Activated T-cell treated with anti-CD3 and anti-CD28 coated beads for 4 hours (primary cell): ENCODE measurements at places on chromosomes 4 and X.

- no peak for DNase-seq
Observed at GRCh38 chrX:55715847-55716246, 1.7 kb upstream of the RRAGB start.

GRCh38 chrX:153828723-153829548 lies 1.4 kb downstream of the PDZD4 start:
- DNase-seq = no peak

DNA sequence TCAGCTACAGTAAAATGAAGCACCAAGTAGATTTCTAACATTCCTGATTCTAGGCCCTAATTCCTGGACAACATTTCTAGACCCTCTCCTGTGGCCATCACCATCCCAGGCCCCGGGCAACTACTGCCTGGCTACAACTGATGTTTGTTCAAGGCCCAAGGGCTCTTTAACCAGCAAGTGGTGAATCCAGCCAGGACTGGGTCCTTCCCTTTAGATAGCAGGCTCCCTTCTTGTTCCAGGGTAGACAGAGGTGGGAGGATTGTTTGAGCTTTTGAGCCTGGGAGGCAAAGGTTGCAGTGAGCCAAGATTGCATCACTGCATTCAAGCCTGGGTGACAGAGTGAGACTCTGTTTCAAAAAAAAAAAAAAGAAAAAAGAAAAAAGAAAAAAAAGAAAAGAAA lies 12.7 kb upstream of the AADAT start:
- DNase-seq = no peak

- no peak for DNase-seq
Observed at GRCh38 chr4:180363815-180364214, 1879.4 kb upstream of the TENM3 start.

DNA sequence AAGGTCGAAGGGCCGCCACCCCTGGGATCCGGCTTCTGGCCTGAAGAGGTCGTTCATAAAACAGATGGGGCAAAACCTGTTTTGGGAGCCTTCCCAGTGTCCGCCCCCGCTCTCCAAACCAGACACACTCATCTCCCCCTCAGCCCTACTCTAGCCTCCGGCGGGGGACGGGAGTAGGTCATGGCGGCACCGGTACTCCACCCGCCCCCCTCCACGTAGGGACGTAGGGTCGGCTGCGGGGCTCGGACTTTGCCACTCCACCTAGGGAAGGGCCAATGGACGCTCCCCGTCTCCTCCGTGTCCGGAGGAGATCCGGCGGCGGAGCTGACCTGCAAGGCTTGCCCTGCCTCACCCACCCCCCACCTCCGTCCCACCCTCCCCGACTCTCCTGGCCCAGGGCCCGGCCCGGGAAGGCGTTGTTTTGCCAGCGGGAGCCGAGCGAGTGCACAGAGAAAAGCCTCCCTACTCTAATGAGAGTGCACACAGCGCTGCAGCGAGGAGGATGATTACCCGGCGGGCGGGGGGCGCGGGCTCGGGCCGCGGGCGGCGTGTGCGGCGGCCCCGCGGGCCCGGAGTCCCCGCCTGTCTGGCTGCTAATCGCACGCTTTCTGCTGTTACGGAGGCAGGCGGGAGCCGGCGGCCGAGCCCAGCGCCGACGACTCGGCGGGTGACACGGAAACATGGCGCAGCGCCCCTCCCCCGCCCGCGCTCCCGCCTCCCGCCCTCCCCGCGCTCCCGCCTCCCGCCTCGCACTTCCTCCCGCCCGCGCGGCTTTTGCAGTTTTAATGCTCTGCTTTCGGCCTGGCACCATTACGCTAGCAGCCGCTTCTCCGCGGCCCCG lies 8.3 kb upstream of the BCOR start:
- DNase-seq = no peak

DNA sequence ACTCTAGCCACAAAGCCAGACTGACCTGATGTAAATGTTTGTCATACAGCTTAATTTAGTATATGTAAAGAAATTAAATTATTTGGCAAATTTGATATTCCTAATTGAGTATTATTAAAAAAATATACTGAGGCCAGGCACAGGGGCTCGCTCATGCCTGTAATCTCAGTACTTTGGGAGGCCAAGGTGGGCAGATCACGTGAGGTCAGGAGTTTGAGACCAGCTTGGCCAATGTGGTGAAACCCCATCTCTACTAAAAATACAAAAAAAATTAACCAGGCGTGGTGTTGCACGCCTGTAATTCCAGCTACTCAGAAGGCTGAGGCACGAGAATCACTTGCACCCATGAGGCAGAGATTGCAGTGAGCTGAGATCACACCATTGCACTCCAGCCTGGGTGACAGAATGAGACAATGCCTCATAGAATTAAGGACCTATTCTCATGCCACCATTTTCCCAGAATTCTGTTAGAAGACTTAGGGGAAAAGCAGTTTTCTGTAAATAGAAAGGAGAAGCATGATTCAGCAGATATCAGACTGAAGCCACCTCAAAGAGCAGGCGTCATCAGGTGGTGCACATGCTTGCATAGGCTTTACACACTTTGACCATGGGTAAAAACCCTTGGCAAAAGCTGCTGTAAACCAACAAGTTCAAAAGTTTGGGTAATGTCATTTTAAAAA lies 6.1 kb downstream of the UBQLN2 start:
- no peak for DNase-seq

DNA sequence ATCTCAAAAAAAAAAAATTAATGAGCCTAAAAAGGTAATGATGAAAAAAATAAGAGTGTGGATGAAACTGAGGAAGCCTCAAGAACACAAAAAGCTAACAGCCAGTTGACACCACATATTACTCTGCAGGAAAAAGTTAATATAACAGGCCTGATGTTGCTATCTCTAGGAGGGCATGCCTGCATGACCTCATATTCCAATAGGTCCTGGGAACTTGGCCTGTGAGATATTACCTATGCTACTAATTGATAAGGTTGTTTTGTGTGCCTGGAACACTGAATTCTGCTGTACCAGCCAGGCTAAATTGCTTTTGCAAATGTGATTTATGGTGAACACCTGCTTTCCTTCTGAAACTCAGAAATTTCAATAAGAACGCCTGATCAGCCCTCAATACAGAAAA lies 15.9 kb downstream of the SLC9A7 start:
- DNase-seq = no peak

DNA sequence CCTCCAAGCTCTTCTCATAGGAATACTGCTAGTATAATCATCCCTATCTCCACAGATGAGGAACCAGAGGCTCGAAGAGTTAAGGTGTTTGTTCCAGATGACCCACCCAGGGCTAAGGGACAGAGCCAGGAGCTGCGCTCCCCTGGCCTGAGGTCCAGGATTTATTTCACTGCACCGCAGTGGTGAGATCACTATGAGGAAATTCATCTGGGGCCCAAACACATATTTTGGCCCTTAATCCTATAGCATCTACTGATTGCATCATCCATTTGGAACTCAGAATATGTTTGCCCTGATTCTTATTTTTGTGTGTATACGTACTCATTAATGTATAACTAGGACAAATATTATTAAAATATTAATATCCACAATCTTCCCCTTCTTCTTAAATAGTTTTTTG lies 100.1 kb upstream of the RBPJ start:
- DNase-seq = no peak

GRCh38 chr4:2792711-2793585 lies at the start of gene SH3BP2:
SH3BP2 (plus strand) TSS chr4:2793085; CDS start chr4:2820618, 27,533 bp downstream.
- peak; percentile 53 for DNase-seq

- no peak for DNase-seq
Observed at GRCh38 chr4:53780736-53781400, 189.6 kb upstream of the LNX1 start.

GRCh38 chrX:128818690-128819089 lies 704.6 kb downstream of the SMARCA1 start:
- no peak for DNase-seq

DNA sequence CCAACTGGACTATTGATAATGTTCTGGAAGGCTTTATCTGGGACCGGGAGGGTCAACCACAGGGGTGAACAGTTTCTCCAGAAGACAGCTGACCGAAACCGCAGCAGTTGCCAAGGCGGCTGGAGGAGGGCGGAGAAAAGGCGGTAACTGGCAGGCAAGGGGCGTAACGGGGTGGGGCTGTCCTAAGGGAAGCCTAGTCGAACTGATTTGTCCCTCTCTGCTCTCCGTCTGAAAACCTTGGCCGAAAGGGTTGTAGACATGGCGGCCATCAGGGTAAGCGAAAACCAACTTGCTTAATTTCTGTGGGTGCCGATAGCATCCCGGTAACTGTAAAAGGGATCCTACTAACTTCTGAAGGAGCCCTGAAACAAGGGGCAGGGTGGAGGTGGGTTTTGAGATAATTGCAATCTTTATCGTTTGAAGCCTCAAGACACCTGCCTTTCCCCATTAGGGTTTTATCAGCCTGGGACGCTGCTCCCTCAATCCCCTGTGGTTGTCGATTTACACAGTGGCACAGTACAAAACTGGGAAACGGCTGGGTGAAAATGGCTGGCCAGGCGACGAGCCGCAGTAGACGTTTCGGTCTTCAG lies at the start of gene APOOL:
APOOL (plus strand) TSS at position 223 of the 590 bp plus-strand sequence; CDS start at position 259, 36 bp downstream.
- DNase-seq = peak; percentile 53
